ENCODE measurements at places on chromosomes 1 and 21.

GRCh38 chr1:115329965-115330364 is 8.1 kb downstream of the NGF start:
- DNase-seq = no peak

DNA sequence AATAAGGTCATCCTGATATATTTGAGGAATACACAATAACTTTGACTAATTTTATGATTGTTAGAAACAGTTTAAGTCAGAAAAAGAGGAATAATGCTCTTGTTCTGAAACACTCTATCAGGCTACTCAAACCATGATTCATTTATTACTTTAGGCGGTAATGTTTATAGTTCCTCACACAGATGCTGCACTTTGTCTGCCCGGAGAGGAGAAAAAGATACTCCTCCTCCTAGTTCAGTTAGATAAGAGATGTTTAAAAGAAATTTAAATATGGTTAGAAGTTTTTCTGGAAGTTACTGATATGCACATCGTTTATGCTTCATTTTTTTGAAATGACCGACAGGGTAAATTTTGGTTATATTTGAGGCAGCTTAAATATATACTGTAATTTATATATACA is 103.0 kb downstream of the ZMYM4 start:
- no peak for DNase-seq

GRCh38 chr21:38605236-38605635 is 107.0 kb upstream of the ERG start:
- DNase-seq = no peak

- no peak for DNase-seq
Observed at GRCh38 chr1:12485231-12486058, 132.6 kb downstream of the DHRS3 start.

DNA sequence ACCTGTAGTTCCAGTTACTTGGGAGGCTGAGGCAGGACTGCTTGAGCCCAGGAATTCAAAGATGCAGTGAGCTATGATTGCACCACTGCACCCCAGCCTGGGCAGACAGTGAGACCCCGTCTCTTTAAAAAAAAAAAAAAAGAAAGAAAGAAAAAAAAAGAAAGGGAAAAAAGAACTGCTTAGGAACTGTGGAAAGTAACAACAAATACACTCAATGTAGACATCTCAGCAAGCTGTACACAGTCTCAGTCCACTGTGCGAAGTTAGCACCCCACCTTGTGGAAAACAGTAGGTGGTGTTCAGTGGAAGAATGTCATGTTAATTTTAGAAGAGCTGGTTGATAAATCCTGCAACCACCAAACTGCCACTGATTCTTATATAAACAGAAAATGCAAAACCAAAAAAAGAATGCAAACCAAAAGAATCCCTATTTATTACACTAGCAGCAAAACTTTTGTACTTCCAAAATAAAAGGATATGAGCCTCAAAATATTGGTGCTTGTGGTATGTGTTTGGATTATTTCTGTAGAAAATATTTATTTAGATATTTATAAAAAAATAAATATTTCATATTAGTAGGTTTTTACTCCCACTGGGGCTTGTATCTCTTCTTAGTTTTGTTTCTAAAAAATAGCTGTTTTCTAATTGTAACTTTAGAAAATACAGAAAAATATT is 31.1 kb downstream of the ALG14 start:
- peak; percentile 63 for DNase-seq

Data from NB4 (cell line).